ENCODE measurements at places on chromosomes 1 and 21. TPM values are rescaled to one million over a fixed set of nuclear protein-coding genes. Genes with fewer than 3 reads are reported as not detected.

Gene LCE1A
- total RNA-seq, result not detected

Gene OLIG2
- total RNA-seq, result not detected

Gene CD84
- total RNA-seq, result not detected

Gene TNFRSF25
- total RNA-seq, result 16.4 TPM

Gene KRTAP22-2
- total RNA-seq, result not detected

Gene TUFT1
- total RNA-seq, result 11.8 TPM

Gene ZNF362
- total RNA-seq, result 3.1 TPM

Gene TSACC
- not detected for total RNA-seq

Gene STUM
- not detected for total RNA-seq

Gene KDF1
- under 0.01 TPM for total RNA-seq

Data from endothelial cell of coronary artery (primary cell).